ENCODE measurements at places on chromosomes 3 and 15.

DNA sequence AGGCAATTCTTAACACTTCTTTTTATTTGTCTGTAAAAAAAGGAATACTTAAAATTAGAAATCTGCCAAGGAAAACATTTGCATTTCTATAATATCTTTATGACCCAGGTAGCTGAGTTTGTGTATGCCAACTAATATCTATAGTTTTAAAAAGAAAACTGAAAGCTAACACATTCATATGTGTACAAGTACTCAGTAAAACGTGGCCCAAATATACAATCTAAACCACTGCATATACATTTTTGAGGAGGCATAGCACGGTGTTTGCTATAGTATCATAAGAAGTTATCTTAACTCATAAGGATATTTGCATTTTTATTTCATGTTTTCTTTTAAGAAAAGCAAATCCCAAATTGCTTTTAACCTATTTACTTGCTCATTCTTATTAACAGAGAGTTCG, 172.7 kb downstream of the ZBTB20 start:
- DNase-seq: no peak

- DNase-seq: no peak
These were observed 22.8 kb downstream of the MYO1E start for GRCh38 chr15:59349680-59350420.

DNA sequence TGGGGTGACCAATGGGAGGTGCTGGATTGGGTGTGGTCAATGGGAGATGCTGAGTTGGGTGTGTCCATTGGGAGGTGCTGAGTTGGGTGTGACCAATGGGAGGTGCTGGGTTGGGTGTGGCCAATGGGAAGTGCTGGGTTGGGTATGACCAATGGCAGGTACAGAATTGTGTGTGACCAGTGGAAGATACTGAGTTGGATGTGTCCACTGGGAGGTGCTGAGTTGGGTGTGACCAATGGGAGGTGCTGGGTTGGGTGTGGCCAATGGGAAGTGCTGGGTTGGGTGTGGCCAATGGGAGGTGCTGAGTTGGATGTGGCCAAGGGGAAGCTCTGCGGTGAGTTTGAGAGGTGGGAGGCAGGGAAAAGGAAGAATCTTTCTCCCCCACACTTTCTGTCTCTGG, 250.0 kb upstream of the PROK2 start:
- no peak for DNase-seq

- DNase-seq: no peak
These were observed 136.1 kb downstream of the APBA2 start for GRCh38 chr15:29021857-29022256.

GRCh38 chr3:161212906-161213305, 8.2 kb upstream of the NMD3 start:
- DNase-seq: no peak

DNA sequence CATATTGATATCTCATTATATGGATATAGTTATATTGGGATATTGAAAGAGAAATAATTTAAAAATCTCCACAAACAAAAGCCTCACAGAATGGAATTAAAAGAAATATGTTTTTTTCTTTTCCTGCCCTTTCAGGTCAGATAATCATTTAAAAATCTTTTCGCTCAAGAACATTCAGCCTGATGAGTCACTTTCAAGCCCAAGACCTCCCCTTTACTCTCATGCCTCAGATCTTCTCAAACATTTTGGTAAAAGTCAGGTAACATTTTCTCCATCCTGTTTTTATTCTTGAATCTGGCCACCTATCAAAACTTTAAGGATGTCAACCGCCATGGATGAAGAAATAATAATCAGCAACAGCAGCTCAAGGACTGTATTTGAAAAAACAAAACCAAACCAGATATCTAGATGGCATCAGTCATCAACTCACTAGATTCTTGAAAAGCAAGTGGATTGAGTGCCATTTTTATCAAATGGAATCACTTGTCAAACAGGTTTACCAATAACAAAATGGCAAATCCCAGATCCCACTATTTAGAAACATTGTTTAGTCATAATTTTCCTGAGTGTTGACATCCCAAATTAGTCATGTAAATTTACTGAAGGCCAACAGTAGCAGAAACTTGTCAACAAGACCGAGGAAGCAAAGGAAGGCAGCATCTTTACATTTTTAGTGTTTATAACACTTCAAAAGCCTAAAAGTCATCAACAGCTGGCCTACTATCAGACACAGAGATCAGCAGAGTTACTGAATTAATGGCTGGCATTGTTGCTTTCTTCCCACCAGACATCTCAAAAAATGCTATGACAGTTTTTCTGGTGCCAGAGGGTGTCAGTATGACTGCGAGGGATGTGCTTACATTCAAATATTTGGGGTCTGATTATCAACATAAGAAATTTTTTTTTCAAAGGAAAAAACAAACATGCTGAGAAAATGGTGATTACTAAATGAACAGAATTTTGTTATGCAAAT, 444.7 kb downstream of the MAGI1 start:
- no peak for DNase-seq

GRCh38 chr15:58222679-58223078, 84.5 kb downstream of the AQP9 start:
- no peak for DNase-seq

DNA sequence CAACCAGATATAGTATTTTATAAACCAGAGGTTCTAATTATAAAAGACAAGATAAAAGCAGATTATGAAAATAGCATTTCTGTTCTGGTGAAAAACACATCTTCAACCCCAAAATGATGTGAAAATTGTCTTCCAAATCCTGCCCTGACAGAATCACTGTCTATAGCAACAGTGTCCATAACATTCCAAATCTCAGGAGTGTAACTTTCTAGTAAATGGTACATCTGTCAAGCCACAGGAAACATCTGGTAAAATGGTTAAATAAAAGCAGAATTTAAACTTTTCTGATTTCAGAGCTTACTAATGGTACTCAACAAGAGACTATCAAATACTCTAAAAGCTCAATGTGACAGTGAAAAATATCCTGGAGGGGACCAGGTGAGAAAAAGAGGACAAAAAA, 60.5 kb downstream of the VGLL4 start:
- no peak for DNase-seq

GRCh38 chr15:40785164-40785563, 15.4 kb downstream of the C15orf62 start:
- DNase-seq: no peak

GRCh38 chr15:93088981-93089726, at the start of gene RGMA:
Gene RGMA, minus strand, starts transcription at chr15:93089211. Its CDS starts 279 bp downstream, at chr15:93088932.
- DNase-seq: peak; percentile 31

- DNase-seq: peak; percentile 12
These were observed 384.4 kb upstream of the C2CD4B start for GRCh38 chr15:62549345-62549970.

DNA sequence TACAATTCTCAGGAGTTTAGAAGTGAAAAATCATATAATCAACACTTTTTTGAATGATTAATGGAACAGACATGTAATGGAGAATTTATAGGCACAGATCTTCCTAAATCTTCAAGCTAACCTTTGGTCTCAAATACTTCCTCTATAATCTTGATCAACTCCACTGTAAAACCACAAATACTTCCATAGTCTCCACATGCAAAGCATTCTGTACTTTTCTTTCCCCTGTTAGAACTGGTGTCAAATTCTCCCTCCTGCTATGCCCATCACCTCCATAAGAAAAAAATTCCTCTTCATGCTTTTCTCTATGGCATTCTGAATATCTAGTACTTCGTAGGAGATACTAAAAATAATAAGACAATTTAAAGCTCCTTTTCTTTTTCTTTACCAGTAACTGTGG, 214.3 kb downstream of the ADAMTS9 start:
- DNase-seq: no peak

DNA sequence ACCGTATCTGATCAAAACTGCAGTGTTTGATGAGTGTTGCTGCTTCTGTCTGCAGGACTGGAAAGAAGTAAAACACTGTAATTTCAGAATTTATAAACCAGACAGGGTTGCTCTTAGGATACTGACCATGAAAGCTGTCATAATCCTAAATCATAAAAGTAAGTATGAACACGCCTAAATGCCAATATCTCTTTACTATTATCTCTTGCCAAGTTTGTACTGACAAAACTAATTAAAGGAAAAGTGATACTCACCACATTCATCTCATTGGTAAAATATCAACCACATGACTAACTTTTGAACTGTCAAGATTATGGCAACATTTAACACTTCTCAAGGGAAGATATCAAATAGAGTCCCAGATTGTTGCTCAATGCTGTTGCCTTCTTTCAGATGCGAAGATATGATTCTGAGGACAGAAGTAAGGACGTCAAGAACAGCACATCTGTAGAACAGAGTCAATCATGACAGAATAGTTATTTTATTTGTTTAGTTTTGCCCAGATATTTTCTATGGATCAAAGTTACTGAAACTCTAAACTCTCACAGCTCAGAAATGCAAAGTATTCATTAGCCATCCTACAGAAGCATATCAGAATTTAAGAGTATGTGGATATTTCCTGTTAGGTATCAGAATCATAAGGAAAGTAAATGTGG, 61.4 kb upstream of the COL8A1 start:
- DNase-seq: no peak

DNA sequence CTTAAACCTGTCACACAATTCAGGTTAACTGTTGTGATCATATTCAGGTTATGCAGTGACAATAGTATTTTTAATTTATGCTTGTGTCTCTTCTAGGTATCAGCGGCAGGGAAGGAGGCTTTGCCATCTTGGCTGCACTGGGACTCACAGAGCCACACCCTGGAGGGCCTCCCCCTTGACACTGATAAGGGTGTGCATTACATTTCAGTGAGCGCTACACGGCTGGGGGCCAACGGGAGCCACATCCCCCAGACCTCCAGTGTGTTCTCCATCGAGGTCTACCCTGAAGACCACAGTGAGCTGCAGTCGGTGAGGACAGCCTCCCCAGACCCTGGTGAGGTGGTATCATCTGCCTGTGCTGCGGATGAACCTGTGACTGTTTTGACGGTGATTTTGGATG, 23.6 kb upstream of the BSN start:
- no peak for DNase-seq

DNA sequence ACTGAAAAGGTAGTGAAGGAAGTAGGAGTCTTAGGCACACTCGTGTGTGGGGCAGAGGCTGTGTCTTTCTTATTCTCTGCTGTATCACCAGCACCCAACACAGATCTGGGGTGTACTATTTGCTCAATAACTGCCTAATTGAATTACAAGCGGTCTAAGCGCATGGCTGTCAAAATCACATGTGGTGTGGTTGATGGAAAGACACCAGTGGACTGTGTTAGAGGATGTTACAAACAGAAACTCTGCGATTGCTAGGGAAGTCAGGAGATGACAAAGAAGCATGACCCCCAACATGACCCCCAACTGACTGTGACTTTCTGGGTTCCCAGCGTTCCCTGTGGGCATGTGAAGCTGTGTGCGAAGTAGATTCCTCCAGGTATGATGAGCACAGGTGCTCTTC, 32.0 kb downstream of the ATG7 start:
- no peak for DNase-seq

DNA sequence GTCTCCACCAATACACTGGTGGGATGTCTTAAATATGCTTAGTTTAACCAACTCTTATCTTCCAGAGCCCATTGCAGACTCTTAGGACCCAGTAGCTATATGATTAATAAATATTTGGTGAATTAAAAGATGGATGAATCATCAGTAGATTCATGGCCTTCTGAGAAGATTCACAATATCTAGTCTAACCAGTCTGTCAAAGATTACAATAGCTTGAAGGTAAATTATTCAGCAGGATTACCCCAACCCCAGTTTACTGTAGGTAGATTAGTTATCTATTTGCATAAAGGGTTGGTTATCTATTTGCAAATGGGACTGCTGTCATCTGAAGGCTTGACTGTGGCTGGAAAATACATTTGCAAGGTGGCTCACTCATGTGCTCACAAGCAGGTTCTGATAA, 239.4 kb upstream of the THRB start:
- no peak for DNase-seq

DNA sequence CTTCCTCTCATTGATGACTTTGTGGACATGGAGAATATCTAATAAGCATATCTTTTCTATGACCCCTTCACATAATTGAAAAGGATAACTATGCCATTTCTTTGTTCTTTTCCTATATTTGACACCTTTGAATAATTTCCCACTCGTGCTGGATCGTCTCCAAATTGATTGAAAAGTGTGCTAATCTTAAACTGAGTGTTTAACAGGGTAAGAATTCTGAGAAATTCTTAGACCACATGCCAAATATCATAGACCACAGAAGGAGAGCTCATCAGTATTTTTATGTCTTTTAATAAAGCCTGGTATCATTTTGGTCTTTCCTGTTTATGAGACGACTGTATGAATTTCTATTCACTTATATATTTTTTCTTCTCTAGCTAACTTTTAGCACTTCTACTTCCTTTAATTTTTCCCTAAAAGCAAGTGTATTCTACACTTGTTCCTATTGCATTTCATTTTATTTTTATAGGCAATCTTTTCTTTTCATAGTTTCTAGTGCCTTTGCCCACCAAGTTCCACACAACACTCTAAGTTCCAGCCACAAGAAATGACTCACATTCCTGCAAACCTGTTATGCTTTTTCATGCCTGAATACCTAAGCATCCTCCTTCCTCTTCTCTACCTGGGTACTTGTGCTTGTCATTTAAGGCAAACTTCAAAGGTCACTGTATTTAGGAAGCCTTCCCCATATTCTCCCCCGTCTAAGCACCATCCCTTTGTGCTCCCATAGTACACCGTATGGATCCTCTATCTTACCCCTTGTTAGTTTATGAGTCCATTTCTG, 30.1 kb downstream of the KBTBD8 start:
- DNase-seq: no peak

- DNase-seq: no peak
These were observed 11.2 kb upstream of the LIPC start for GRCh38 chr15:58420579-58421043.

DNA sequence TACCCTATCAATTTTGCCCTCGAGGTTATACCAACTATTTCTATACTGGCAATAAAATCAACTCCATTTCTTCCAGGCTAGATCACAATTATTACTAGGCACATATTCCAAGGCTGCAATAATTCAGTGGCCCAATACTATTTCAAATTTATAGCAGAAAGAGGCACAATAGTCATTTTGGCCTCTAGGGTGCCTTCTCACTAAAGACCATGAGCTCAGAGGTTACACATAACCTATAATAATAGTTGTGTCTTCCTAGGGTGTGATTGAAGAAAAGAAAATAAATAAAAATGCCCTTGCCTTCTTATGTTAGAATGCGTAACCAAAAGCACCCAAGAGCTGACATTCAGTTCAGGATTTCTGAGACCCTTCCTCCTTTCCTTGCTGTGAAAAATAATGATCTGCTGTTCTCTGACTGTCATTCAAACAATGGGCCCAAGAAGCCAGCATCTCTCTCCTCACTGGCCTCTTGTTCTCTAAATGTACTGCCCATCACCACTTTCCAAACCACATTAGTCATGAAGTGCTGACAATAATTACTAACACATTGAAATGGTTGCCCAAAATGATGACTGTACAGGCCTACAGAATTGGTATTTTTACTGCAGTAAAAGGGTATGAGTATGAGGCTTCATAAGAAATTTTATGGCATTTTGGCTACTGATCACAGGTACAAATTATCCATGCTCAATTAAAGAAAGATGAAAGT, 244.8 kb downstream of the LRRN1 start:
- DNase-seq: no peak

Measured in NCI-H1092 treated with DMSO at 0.1 percent for 48 hours (cell line).